ENCODE measurements at places on chromosomes 16 and 17.

- no peak for DNase-seq
Measured at GRCh38 chr17:82786427-82786826, 34.6 kb downstream of the TBCD start.

- DNase-seq, result peak; percentile 98
Measured at GRCh38 chr17:74748279-74748528, 224 bp upstream of the NHERF1 start.

DNA sequence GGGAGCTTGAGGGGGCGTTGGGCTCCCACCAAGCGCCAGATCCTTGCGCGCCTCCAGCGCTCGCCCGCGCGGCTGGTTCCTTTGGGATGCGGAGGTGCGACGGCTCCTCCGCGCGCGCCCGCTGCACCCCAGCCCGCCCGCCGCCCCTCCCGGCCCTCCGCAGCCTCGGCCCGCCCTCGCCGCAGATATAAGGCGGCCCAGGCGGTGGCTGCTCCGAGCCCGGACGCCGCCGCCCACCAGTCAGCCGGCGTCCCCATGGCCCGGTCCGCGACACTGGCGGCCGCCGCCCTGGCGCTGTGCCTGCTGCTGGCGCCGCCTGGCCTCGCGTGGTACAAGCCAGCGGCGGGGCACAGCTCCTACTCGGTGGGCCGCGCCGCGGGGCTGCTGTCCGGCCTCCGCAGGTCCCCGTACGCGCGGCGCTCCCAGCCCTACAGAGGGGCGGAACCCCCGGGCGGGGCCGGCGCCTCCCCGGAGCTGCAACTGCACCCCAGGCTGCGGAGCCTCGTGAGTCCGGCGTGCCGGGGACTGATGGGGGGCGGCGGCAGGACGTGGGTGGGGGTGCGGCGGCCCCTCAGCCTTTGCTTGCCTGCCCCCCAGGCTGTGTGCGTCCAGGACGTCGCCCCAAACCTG is at the start of gene NPB:
NPB (plus strand) TSS at position 216 of the 630 bp plus-strand sequence; CDS start at position 256, 40 bp downstream.
- DNase-seq, result peak; percentile 30

- no peak for DNase-seq
Measured at GRCh38 chr16:6483469-6484033, 849.1 kb upstream of the RBFOX1 start.

- DNase-seq, result no peak
Measured at GRCh38 chr17:15742921-15743320, 10.8 kb downstream of the TBC1D26 start.

- DNase-seq, result peak; percentile 37
Measured at GRCh38 chr17:43880420-43880991, 26.8 kb downstream of the MPP2 start.

DNA sequence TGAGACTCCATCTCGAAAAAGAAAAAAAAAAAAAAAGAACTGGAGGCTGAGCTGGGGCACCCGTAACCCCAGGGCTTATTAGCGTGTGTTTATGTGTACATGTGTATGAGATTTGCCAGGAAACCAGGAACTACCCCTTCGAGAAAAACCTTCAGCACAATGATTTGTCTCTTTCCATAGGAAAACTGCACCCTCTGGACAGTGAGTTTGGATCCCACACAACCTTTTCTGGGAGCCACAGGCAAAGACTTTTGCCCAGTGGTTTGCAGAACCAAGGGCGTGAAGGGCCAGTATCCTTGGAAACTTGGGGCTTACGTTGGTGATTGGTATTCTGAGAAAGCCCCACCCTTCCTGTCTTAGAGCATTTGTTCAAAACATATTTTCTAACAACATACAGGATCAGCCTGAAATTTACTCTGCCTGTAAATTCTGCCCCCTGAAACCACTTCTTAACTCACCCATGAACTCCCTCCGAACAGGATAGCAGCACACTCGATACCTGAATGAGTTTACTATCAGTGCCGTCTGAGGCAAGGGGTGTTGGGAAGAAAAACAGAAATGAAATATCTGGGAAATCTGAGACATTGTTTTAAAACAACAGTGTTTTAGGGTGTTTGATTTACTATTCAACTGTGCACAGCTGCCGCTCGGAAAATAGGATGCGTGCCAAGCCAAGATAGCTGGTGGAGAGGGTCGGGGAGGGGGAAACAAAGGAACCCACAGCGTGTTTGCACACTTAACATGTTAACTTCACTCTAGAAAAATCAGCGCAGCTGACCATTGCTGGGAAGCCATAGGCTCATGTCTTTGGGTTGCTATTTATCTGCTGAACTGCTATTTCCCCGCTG is 40.2 kb upstream of the MAF start:
- DNase-seq, result no peak

DNA sequence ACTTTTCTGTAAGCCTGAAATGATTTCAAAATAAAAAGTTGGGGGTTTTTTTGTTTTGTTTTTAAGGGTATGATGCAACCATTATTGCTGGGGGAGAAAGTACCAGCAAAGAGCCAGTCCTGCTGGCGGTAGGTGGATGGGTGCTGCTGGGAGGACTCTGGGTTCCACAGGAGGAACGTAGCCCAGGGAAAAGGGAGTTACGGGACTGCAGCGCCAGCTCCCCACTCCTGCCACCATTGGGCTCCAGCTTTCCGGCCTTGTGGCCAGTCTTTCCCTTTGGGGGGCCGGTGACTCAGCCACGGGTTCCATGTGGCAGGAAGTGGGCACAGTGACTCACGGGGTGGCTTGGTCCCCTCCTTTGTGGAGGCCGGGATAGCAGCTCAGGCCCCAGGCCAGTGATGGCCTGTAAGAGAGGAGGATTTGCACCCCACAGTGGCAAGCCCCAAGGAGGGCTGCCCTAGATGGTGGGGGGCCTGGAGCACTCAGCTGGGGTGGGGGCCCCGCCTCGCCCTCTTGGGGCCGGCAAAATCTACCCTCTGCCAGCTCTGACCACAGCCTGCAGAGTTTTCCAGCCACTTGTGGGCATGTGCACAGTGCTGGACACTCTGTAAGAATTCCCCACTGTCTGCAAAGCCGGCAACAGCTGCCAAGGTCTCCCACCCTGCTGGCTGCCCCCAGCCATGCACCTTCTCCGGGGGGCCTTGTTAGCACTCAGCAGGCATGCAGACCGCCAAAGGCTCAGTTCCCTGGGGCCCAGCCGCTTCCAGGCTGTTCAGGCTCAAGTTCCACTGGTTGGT is 30.4 kb downstream of the SOCS3 start:
- peak; percentile 40 for DNase-seq

DNA sequence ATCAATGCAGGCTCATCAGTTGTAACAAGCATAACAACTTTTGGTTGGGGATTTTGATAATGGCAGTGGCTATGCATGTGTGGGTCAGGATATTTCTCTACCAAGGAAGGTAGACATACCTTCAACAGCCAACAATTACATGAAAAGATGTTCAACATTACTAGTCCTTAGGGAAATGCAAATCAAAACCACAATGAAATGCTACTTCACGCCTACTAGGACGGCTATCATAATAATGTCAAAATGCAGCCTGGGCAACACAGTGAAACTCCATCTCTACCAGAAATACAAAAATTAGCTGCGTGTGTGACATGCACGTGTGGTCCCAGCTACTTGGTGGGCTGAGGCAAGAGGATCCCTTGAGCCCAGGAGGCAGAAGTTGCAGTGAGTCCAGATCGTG is 7.3 kb upstream of the SLC5A10 start:
- no peak for DNase-seq

DNA sequence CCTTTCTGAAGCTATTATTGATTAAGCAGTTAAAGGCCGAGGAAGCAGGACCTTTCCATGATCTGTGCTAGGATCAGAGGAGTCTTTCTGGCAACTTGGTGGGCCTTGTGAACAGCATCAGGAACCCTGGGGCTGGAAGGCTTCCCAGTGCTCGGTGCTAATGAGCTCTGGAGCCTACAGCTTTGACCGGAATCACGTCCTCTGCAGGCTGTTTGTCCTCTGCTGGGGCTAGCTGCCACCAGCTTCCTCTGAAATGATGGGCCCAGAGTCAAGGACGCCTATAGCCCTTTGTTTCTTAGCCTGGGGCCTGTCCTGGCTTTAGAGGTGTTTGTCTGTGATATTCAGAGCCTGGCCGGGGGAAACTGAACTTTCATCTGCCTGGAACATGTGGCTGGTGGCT is 111.6 kb downstream of the SHISA9 start:
- no peak for DNase-seq

DNA sequence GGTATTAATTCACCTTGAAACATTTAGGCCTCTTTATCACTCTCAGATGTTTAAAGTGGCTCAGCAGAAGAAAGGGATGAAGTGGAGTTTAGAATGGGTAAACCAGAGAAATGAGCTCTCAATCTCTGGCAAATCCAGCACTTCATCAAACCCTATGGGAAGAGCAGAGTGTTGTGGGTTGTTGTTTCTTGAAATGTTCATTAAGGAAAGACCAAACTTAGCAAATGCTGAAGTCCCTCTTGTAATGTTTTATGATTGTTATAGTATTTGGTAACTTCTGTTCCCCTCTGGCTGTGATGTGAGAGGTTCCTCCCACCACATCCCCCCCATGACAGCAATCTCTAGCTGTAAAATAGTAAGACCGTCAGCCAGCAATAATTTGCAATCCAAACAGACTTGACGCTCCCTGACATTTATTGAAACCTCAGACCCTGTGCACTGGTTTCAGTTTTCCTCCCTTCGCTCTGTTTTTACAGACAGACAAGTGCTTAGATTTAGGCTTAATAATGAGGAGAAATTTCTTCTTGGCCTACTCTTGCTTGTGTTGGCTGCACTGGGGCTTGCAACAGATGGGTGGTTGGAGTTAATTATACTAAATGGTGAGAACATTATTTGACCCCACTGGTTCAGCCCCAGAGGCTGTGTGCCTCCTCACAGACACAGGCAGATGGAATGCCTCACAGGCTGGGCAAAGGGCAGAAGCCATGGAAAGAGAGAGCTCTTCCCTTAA is 609.4 kb upstream of the SOX9 start:
- DNase-seq, result no peak
